A172 (cell line): ENCODE measurements at places on chromosomes 12 and 14.

GRCh38 chr12:126354633-126355032, 1289.4 kb downstream of the AACS start:
- DNase-seq = no peak

- DNase-seq = no peak
These were observed 18.7 kb downstream of the DTX1 start for GRCh38 chr12:113075137-113075683.

- no peak for DNase-seq
These were observed 3.5 kb downstream of the CPNE6 start for GRCh38 chr14:24074625-24075484.

DNA sequence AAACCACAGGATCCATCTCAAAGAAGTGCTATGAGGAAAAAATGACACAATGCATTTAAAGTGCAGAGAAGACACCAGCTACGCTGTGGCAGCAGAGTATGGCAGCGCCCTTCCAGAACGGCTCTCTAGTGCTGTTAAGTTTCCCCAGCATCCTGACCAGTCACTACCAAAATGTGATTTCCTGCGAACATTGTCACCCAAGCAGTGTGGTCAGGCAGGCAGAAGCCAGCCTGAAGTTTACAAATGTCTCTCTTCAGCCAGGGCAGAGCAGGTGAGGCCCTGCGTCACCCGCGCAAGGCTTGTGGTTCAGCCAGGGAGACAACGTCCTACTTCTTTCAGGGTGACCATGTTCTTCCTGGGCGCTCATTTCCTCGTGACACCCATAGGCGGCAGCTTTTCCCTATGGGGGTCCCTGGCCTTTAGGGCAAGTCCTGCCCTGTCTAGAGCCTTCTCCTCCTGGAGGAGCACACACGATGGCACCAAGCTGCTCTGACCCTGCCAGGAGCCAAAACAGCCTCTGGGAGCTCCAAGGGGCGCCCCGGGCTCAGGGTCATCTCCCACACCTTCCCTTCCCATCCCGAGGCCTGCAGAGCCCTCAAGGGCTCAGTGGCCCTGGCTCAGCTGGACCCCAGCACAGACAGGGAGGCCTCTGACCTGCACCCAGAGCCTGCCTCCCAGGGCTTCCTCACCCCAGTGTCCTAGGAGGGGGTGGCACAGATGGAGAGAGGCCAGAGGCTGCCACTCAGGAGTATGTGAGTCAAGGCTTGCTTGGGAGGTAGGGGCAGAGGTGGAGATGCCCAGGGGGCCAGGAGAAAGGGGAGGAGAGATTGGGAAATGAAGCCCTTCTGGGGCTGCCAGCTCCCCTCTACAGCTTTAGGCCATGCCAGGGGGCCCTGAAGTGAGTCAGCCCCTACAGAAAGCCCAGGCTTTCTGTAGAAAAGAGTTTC, 41.9 kb downstream of the PSMA6 start:
- DNase-seq = no peak

- DNase-seq = no peak
These were observed 101.4 kb downstream of the STAB2 start for GRCh38 chr12:103688376-103689063.

DNA sequence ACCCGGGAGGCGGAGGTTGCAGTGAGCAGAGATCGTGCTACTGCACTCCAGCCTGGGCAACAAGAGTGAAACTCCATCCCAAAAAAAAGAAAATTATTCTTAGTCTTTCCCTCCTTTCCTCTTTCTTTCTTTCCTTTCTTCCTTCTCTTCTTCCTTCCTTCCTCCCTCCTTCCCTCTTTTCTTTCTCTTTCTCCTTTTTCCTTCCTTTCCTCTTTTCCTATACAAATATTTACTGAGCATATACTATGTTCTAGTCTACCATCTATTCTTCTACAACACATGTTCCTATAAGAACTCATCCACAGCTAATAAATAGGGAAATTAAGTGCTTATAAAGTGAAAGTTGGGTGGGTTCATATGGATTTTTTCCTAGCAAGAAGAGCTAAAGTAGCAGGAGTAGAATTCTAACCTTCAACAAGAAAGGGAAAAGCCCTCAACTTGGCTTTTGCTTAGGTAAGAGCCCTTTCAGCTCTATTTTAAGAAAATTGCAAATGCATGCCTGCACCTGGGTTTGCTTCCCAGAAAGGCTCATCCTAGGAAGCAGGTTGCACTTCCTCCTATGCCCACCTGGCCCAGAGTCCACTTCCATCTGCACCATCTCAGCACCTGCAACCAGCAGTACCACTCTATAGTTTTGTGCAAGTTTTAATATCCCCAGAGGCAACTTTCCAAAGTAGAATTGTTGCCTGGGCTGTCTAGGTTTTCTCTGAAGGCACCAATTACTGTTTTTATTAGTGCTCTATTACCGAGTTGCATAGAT, 122.0 kb upstream of the CCND2 start:
- no peak for DNase-seq

- no peak for DNase-seq
These were observed 9.2 kb upstream of the MYF6 start for GRCh38 chr12:80698256-80698655.

- DNase-seq = no peak
These were observed 126.8 kb upstream of the MAP1LC3B2 start for GRCh38 chr12:116432314-116432750.

DNA sequence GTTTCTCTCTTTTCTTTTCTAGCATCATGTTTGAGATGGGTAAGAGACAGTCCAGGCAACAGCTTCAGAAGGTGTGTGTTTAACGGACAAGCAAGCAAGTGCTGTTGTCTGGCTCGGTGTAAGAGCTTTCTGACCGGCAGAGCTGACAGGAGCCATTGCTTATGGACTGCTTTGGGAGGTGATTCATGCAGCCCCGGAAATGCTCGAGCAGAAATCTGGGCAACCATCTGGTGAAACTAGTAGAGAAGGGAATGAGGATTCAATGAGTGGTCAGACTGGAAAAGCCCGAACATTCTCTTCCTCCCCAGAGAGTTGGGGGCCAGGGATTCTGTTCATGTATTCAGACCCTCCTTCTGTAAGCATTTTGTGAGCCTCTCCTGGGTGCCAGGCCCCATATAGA, 24.4 kb downstream of the TUNAR start:
- DNase-seq = peak; percentile 58

- DNase-seq = peak; percentile 21
These were observed 308.0 kb downstream of the ITPR2 start for GRCh38 chr12:26524862-26525465.

GRCh38 chr12:119664642-119665041, 3.3 kb upstream of the PRKAB1 start:
- DNase-seq = no peak

DNA sequence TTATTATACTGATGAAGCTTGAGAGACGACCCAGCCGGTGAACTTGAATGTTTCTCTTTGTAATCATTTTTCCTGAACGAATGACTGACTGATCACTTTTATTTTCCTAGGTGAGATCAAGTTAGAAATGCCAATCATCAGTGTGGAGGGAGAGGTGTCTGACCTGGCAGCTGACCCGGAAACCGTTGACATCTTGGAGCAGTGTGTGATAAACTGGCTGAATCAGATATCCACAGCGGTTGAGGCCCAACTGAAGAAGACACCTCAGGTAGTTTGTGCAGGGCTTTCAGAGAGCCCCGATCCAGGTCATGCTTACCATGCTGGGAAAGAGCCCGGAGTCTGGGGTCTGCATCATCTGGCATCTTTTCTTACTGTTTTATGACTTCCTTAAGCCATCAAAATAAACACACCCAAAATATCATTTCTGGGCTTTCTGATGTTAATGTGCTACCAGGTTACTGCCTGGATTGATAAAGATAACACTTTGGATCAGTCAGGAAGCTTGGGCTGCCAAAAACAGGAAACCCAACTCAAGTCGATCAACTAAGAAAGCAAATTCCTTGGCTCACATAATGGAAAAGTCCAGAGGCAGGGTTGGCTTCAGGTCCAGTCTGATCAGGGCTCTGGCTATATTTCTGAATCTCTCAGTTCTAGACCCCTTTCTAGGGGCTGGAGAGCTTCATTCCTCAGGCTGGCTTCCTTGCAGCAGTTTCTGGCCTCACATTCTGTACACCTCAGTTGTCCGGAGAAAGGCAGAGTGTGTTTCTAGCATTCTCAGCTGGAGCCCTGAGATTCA, 21.1 kb downstream of the DNAH10 start:
- no peak for DNase-seq

GRCh38 chr14:101112351-101113107, 209.0 kb upstream of the RTL1 start:
- no peak for DNase-seq

GRCh38 chr14:102452302-102452701, 57.3 kb downstream of the ANKRD9 start:
- no peak for DNase-seq

DNA sequence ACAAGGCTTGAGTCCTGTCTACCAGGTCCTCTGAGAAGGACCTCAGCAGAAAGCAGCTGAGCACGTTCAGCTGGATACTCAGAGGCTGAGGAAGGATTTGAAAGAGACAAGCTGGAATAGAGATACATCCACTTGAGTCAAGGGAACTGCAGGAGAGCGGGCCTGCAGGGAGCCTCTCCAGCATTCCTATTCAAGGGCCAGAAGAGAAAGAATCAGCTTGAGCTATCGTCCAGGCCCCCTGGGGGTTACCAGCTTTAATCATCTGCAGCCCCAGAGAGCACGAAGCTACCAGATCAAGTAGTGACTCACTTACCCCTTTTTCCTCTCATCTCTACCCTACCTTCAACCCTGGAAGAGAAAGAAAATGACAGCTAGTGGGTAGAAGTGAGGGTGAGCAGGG, 80.9 kb downstream of the NDUFA12 start:
- DNase-seq = no peak

- peak; percentile 79 for DNase-seq
These were observed 7.4 kb downstream of the SMAGP start for GRCh38 chr12:51262758-51263177.

GRCh38 chr14:64238631-64239030, 55.5 kb downstream of the ESR2 start:
- DNase-seq = no peak

DNA sequence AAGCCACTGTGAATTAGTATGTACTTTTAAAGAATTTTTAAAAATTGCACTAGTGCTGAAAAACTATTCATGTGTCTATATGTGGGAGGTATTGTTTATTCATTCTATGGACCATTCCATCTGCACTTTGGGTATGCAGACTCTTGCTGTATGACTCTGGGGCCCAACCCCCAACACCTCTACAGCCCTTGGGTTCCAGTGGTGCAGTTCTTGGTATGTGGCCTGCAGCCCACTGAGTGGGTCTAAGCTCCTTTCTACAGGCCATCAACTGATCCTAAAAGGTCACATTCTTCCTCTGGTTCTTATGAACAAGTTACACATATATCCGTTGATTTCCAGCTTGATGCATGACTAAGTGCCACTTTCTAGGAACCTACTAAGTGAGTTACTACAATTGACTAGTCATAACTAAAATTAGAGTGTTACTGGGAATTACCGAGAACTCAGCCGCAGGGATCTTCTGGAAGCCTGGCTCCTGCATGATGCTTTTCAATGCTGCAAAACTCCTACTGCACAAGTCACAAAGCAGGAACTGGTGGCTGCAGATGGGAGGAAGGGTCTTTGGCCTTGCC, 62.4 kb upstream of the MED13L start:
- DNase-seq = no peak
